NCI-H1417 (cell line): ENCODE measurements at places on chromosomes 7 and 10.

GRCh38 chr7:138610671-138611170 is 90.4 kb downstream of the SVOPL start:
- no peak for DNase-seq

DNA sequence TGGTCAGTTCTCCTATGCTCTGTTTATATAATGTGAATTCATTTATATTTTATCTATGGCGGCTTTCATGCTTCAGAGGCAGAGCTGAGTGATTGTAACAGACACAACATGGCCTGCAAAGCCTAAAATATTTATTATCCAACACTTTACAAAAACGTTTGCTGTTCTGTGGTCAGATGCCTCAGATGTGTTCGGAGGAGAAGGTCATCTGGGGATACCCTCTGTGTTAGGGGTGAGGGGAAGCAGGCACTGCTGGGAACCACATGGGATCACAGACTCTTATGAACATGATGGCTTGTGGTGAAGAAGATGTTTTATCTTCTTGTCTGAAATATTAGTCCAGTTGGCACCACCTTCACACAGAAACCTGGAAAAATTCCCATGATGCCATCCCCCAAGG is 203.4 kb downstream of the PHTF2 start:
- DNase-seq = no peak

- DNase-seq = no peak
These were observed 32.0 kb downstream of the PSMC2 start for GRCh38 chr7:103379270-103379975.

DNA sequence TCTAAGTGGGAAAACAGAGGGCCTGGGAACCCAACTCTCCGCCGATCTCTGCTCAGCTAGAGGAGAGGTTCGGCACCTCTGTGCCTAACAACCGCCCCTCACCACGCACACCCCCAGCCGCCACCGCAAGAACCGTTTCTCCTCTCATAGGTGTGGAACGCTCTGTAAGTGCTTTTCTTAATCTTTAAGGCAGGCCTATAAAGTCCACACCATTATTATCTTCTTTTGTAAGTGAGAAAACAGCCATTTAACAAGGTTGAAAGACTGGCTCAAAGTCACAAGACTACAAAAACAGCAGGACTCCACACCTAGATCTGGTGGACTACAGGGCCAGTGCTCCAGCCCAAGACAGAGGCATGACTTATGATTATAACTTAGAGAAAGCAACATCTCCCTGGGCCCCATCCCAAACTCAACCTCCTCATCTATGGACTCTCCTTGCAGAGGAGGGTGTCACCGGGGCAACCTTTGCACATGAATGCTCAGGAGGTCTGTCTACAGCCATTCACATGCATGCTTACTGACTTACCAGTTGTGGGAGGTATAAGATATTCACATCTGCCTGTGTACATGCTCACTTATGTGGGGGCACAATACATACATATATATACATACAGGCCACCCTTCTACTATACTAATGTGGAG is 7.9 kb upstream of the NKX2-3 start:
- DNase-seq = no peak

GRCh38 chr10:98886686-98887085 is 349.0 kb downstream of the HPSE2 start:
- DNase-seq = no peak

- peak; percentile 41 for DNase-seq
These were observed 10.2 kb upstream of the CH25H start for GRCh38 chr10:89217057-89217990.

DNA sequence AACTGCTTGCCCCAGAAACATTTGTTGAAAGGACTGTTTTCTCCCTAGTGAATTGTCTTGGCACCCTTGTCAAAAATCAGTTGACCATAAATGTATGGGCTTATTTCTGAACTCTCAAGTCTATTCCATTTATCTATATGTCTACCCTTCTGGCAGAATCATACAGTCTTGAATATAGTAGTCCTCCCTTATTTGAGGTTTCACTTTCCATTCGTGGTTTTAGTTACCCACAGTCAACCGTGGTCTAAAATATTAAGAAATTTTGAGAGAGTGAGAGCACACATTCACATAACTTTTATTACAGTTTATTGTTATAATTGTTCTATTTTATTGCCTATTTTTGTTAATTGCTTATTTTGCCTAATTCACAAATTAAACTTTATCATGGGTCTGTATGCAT is 17.4 kb upstream of the CEP41 start:
- no peak for DNase-seq

GRCh38 chr7:38873433-38873832 is 35.6 kb downstream of the VPS41 start:
- peak; percentile 40 for DNase-seq

- no peak for DNase-seq
These were observed 148.7 kb downstream of the ZMYND11 start for GRCh38 chr10:283916-284356.

DNA sequence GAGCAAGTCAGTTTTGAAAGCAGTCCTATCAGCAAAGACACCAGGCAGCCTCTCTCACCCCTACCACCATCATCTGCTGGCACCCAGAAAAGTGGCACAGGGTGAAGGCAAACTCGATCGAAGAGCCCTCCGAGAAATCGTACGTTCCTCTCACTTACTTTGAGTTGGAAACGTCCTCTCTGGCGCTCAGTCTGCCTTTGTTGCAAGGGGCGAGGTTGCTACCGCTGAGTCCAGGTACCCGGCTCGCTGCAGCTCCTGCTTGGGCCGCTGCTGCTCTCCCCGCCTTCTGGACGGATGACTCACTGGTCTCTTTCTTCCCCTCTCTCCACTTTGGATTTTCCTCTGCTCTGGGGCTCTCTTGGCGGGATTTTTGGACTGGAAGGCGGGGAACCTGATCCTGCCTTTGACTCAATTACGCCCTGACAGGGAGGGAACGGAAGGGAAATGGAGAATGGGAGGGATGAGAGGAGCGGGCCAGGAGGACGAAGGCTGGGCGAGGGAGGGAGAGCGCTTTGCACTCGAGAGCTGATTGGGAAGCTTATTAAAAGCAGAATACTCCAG is at the start of gene PTN:
Gene PTN (minus strand): TSS at position 453 of the 561 bp plus-strand sequence. CDS start 88,760 bp downstream, outside the sequence.
- peak; percentile 39 for DNase-seq

- peak; percentile 75 for DNase-seq
These were observed 9.2 kb upstream of the ATXN7L1 start for GRCh38 chr7:105885387-105886111.

DNA sequence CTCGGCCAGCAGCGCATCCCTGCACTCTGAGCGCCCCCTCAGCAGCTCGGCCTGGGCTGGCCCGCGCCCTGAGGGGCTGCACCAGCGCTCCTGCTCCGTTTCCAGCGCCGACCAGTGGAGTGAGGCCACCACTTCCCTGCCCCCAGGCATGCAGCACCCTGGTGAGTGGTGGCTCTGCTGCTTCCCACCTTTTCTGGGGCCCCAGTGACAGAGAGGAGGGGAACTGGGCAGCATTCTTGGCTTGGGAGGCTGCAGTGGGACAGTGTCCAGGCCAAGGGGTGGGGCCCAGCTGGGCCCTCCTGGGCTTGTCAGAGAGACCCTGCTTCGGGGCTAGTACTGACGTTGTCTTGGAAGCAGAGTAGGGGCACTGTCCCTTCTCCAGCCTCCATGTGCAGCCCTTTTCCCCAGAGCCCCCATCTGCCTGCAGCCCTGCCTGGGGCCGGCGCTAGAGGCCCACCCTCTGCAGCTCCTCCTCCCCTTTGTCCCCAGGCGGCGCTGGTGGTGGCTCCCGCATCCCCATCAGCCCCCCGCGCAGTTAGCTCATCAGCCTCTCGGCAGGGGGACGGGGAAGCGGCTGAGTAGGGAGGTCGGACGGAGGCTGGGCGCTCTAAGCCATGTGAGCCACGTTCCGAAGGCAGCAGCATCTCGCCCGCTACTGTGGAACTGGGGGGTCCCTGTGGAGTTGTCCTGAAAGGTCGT is 29.2 kb downstream of the GBX1 start:
- no peak for DNase-seq

- DNase-seq = no peak
These were observed 11.7 kb downstream of the PDAP1 start for GRCh38 chr7:99396418-99397296.

- no peak for DNase-seq
These were observed 32.2 kb downstream of the AP5Z1 start for GRCh38 chr7:4807598-4808016.

DNA sequence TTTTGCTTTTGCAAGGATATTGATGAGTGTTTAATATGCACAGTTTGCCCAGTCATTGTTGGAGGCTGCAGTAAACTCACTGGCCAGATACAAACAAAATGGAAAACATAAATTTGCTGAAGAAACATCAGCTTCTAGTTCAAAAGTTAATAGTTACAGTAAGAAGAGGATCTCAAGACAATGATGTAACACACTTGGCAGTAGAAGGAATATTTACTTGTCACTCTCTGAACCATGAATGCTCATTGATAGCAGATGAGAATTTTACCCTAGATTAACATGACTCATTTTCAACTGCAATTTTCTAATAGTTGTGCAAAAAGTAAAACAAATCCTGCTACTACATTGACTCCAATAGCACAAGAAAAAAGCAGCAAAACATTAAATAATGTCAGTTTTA is 47.7 kb downstream of the VWC2 start:
- DNase-seq = no peak

GRCh38 chr10:77411805-77412204 is 225.8 kb downstream of the KCNMA1 start:
- no peak for DNase-seq

GRCh38 chr10:71539442-71540118 is 142.9 kb downstream of the CDH23 start:
- DNase-seq = no peak

DNA sequence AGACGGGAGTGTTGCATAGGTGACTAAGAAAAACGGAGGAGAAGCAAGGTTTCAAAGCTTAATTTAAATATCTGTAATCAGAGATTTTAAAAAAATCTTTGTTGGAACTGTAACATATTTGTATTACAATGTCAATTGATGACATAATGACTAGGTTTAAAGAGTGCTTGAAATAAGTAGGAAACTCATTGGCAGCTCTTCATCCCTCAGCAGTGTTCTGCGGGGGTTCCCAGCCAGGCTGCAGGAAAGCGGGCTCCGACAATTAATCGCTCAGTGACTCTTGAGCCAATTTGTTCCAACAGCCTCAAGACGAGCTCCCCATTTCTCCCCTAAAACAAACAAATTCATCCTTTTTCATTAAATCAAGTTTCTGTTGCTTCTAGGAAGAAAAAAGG is 22.6 kb downstream of the CPXM2 start:
- peak; percentile 6 for DNase-seq

DNA sequence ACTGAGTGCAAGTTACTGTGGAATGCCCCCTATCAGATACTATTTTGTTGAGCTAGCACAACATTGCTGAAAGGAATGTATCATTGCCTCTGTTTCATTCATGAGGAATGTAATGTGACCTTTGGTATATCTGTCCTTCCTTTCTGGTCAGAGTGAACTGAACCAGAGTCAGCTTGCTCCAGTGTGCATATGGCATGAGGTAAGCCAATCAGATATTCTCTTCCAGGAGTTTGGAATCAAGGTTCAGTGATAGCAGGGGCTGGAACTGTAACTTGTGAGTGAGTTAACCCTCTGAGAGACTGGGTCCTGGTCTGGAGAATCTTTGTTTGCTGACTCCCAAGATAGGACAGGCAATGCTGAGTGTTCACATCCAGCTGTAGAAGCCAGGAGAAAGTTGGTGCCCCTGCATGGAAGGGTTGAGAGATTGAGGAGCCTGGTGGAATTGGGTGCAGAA is 45.3 kb upstream of the OSBPL3 start:
- no peak for DNase-seq

- peak; percentile 46 for DNase-seq
These were observed 23.5 kb downstream of the SGCE start for GRCh38 chr7:94632338-94633013.

- DNase-seq = no peak
These were observed 97.1 kb downstream of the TSPAN12 start for GRCh38 chr7:120760851-120761250.

DNA sequence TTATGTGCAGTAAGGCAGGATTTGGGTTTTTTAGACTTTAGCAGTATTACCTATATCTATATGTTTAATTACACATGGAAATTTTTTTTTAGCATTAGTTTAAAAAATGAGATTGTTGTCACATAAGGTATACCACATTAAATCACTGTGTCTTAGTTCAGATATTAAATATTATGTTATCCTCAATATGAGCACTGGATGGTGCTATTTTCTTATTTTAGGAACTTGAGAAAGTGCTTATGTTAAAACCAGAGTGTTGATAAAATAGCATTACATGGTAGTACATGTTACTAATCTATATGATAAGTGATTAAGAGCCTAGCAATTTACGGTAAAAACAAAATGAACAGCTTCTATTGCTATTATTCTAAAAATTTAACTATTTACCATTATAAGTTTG is 28.8 kb downstream of the MIOS start:
- no peak for DNase-seq

DNA sequence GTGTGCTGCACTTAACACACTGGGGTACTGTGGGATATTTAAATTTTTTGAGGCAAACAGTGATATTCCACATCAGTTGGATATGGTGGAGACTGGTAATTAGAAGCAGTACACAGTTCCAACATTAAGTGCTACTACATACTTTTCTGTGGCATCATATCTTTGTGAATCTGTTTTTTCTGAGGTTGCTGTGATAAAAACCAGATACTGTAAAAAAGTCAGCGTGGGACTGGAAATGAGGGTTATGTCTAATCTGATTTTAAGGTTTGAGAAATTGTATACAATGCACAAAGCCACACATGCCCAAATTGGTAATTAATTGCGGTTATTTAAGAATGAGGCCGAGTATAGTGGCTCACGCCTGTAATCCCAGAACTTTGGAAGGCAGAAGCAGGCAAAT is 41.2 kb downstream of the TBC1D12 start:
- no peak for DNase-seq

GRCh38 chr10:57015595-57016318 is 654.7 kb upstream of the ZWINT start:
- peak; percentile 74 for DNase-seq

DNA sequence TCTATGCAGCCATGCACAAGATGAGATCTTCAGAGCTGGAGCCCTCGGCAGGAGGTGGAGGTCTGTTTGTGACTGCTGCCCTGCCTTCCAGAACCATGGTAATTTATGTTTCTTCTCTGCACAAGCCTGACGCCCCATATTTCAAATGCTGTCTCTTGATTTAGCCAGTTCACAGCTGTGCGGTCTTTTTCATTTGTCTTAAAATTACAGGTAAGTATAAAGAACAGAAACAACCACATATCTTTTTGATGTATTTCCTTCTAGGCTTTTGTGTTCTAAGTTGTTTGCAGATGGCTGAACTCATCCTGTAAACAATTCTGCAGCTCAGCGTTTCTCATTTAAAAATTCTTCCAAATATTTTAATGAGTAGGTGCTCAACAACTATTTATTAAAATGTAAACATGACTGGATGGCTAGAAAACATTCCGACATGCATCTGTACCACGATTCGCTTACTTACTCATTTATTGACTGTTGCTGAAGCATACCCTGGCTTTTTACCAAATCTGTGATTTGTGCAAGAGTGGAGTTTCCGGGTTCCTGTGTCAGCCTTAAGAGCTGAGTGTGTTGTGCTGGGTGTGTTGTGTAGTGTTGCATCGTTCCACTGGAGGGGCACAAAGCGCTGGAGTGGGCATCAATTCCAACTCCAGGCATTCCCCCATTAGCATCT is 58.9 kb downstream of the PIP4K2A start:
- DNase-seq = no peak

DNA sequence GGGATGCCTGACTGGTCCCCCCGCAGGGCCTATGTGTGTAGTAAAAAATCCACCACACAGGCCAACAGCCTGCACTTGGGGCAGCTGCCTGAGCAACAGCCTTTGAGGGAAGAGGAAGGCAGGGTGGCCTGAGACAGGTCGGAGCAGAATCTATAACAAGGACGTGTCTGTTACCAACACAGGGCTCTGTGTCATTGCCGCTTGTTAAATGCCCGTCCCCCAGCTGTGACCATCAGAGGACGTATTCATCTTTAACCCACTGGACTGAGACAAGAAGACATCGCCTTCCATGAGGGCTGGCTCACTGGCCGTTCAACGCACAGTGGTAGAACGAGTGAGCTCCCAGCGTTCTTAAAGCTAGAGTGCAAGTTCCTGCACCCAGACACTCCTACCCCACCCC is 7.8 kb downstream of the PDIA4 start:
- no peak for DNase-seq
